ENCODE measurements at places on chromosomes 13 and 19.

- DNase-seq = no peak
Observed at GRCh38 chr13:33284916-33285315, 639 bp downstream of the STARD13 start.

GRCh38 chr19:53511933-53512374 lies 26.0 kb upstream of the ZNF331 start:
- DNase-seq = no peak

GRCh38 chr13:75326173-75327134 lies 155.5 kb downstream of the TBC1D4 start:
- no peak for DNase-seq

GRCh38 chr19:3034656-3035541 lies 5.8 kb upstream of the TLE2 start:
- no peak for DNase-seq

DNA sequence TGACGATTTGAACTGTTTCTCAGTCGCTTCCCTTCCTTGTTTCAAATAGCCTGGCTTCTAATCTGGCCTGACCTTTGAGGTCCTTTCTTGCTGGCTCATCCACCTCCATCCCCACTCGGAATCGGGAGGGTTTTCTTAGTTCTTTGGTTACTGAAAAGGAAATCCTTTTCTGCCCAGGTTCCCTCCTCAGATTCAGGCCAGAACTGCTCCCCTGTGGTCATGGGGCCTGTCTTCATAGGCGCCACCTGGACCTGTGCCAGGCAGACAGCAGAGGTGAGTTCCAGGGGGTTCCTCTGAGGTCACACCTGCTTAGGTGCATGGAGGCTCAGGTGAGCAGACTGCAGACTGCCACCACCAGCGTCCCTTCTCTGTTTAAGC lies 62.4 kb downstream of the AKAP11 start:
- DNase-seq = no peak

DNA sequence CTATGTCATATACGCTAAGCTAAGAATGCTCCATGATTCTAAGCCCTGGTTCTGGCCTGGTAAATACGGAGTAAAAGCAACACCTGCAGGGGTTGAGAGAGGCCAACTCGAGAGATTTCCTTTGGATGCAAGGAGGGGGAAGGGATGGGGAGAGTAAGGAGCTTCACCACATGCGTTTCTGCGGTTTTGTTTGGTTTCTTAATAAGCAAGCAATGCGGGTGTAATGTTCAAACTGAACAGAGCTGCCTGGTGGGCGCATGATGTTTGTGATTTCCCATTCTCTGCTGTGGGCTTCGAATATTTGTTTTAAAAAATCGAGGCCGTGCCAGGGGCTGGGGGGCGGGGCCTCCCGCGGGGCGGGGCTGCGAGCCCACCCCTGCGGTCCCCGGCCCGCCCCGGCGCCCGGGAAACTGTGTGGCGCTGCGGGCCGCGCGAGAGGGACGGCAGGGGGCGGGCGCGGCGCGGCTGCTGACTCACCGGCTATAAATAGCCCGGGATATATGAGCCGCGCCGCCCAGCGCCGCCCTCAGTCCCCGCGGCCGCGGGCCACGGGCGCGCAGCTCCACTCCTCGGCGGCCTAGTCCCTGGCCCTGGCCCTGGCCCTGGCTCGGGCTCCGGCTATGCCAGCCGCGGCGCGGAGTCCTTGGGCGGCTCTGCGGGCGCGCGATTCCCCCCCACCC lies 5.1 kb downstream of the BBC3 start:
- no peak for DNase-seq

GRCh38 chr13:98203646-98204326 lies 26.7 kb upstream of the RNF113B start:
- DNase-seq = no peak

GRCh38 chr13:113832205-113832604 lies 31.7 kb downstream of the GAS6 start:
- DNase-seq = no peak

GRCh38 chr13:35485424-35485823 lies 8.9 kb upstream of the MAB21L1 start:
- no peak for DNase-seq

DNA sequence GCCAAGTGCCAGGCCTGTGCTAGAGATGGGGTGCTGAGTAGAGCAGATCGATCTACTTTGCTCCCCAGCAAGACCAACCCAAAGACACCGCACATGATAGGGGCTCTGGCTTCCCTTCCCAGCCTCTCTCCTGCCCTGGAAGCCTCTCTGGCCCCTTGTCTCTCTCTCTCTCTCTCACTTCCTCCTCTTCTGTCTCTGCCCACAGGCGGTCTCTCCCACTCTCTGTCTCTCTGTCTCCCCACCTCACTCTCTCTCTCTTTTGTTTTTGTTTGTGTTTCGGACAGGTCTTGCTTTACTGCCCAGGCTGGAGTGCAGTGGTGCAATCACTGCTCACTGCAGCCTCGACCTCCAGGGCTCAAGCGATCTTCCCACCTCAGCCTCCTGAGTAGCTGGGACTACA lies 1.3 kb downstream of the SELENOV start:
- DNase-seq = no peak

DNA sequence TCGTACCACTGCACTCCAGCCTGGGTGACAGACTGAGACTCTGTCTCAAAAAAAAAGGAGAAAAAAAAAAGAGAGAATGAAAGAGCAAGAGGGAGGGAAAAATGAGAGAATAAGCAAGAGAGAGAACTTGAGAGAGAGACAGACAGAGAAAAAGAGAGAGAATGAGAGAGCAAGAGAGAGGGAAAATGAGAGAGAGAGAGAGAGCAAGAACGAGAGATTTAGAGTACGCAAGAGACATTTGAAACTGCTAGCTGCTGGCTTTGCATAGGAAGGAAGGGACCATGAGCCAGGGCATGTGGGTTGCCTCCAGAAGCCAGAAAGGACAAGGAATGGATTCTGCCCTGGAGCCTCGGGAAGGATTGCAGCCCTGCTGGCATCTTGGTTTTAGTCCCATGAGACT lies 9.6 kb upstream of the ADGRE1 start:
- no peak for DNase-seq

GRCh38 chr19:41994521-41994971 lies 516 bp upstream of the ATP1A3 start:
- no peak for DNase-seq

DNA sequence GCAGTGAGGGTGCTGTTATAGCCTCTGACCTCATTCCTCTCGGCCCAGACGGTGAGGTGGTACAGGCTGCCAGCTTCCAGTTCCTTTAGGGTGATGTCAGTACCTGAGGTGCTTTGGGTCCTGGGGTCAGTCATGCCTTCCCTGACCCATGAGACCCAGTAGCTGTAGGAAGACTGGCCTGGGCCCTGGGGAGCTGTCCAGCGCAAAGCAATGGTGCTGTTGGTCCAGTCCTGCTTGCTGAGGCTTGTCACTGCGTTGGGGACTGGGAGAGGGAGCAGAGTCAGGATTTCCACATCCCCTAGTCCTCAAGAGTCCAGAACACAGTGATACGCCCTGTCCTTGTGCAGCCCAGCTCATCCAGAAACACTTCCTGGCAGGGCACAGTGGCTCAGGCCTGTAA lies 10.7 kb downstream of the PTPRH start:
- DNase-seq = no peak

DNA sequence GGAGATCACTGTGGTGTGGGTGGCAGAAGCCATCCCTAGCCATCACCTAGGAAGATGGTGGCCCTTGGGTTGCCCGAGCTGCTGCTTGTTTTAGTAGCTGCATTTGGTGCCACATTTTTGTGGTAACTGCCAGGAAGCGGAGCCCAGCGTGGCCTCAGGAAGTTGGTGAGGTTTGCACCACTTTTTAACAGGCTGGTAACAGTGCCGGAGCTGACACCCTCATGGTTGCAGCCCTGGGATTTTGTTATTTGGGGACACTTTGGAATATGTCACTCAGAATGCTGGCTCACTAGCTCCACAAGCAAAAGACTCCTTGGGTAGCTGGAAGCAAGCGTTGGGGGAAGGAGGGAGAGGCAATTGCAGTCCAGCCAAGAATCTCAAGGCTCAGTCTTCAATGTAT lies 22.1 kb downstream of the ACTN4 start:
- DNase-seq = no peak

Measured in left renal cortex interstitium (tissue), 4 donors.